Activated CD8-positive, alpha-beta memory T cell treated with anti-CD3 and anti-CD28 coated beads for 1 hour (primary cell): ENCODE measurements at places on chromosomes 7 and 10.

- no peak for DNase-seq
These were observed 66.2 kb upstream of the MXI1 start for GRCh38 chr10:110141185-110141584.

- DNase-seq: no peak
These were observed 10.7 kb downstream of the LDB1 start for GRCh38 chr10:102109166-102110116.

DNA sequence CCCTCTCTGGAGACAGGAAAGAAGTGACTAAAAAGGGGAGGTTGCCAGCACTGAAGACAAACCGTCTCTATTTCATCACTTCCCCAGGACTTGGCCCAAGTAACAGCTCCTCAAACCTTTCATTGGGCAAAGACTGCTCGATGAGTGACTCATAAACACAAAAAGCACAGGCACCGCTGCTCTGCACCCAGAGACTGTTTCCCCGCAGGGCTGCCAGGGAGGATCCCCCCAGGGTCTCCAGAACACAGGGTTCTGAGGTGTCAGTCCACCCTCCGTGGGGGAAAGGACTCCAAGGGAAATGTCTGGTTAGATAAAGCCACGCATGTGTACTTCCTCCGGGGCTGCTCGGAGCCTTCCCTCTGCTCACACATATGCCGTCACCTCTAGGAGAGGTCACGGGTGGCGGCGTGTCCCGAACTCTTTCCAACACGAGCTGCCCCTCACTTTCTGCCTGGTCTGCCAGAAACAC lies 59.9 kb downstream of the INSIG1 start:
- DNase-seq: no peak

- no peak for DNase-seq
These were observed 9.1 kb downstream of the VIM start for GRCh38 chr10:17237149-17237527.

DNA sequence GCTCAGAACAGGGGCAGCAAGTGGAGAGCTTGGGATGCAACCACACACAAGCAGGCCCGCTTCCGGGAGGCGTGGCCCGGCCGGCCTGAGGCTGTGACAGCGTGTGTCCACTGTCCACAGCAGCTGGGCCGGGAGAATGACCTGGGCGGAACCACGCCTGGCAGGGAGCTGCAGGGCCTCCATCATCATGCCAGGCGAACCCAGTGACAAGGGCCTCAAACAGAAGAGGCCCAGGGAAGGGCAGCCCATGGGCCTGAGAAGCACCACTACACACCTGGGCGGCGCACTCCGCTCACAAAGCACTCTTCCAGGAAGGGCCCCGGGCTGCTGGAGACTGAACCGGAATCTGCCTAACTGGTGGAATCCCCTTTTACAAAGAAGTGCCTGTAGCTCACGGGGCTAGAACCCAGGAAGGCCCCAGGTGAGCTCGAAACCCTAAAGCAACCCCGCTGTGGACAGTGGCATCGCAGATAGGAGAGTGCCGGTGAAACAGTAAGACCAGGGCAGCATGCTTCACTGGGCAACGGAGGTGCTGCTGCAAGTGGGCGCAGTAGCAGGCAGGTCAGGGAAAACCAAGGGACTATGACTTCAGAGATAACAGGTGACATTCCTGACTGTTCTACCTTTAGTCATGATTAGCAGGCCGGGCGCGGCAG lies 66.0 kb downstream of the MAD1L1 start:
- DNase-seq: no peak

- DNase-seq: no peak
These were observed 13.1 kb downstream of the IFT22 start for GRCh38 chr7:101308245-101309085.

DNA sequence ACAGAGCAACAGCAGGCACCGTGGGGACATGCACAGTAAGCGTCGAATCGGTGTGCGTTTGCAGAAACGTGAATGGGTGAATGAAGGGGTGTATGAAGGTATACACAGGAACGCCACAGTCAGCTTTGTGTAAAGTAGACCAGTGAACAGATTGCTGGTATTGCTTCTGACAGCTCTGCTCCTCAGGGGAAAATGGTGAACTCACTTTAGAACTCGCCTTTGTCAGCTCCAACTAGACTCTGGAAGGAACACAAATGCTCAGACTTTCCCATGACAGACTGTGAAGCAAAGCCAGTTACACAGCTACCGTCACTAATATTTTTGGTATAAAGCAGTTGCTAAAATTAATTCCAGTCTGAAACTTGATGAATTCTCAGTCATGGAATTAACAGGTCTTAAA lies 78.9 kb downstream of the CUX1 start:
- DNase-seq: no peak

DNA sequence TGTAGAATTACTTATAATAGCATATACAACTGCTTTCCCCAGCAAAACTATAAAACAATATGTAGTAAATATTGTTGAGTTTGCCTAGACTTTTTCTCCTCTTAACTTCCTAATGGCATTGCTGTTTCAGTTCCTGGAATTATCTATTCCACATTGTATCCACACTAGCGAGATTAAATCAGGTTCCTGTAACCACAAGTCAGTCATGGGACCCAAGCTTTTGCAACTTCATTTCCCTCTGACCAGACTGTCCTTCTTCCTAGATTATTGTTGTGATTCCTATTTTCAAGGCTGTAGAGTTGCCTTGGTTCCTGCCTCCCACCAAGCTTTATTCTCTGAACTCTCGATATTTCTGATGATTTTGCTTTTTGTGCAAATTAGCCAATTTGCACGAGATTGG lies 173.3 kb upstream of the ZNF804B start:
- DNase-seq: no peak

DNA sequence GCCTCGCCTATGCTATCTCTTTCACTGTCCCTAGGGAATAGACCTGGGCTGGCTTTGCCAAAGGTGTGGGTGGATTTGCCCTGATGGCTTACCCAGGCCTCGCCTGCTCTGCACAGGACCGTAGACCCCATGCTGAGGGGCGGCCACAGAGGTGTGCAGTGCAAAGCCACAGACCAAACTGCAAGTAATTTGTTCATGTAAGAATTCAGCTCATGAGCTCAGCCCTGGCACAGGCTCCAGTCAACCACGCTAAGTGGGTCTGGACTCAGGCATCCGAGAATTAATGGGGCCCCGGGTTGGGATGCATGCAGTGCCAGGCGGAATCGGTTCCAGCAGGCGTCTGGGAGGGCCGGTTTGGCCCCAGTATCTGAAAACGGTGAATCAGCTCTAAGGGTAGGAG lies 445.2 kb downstream of the DNAJB6 start:
- no peak for DNase-seq

GRCh38 chr10:32244421-32245207 lies 102.3 kb downstream of the EPC1 start:
- no peak for DNase-seq

- no peak for DNase-seq
These were observed 146.5 kb downstream of the ARID5B start for GRCh38 chr10:62047960-62048383.

DNA sequence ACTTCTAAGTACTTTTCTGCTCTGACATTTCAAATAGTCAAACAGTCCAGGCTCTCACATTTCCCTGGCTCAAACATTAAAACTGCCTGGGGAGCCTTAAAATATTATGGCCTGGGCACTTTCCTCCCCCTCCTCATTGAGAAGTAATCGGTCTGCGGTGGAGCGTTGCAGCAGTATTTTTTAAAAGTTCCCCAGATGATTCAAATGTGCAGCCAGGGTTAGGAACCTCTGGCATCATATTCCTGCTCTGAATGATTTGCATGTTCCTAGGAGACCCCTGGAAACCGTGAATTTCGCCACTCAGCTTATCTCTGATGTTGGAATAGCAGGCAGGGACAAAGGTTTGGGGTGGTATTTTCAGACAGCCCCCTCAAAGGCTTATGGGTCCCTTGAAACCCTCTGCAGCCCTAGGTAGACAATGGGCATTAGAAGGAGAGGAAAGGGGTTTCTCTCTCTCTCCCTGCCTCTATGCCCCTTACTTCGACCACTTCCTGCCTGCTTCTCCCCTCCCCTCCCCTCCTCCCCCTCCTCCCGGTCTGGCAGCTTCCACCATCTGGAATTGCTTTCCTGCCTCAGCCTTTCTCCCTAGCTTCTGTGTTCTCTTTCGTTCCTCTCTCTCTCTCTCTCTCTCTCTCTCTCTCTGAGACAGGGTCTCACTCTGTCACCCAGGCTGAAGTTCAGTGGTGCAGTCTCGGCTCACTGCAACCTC lies 622.2 kb downstream of the GALNT17 start:
- no peak for DNase-seq
